ENCODE measurements at places on chromosomes 1 and 21.

DNA sequence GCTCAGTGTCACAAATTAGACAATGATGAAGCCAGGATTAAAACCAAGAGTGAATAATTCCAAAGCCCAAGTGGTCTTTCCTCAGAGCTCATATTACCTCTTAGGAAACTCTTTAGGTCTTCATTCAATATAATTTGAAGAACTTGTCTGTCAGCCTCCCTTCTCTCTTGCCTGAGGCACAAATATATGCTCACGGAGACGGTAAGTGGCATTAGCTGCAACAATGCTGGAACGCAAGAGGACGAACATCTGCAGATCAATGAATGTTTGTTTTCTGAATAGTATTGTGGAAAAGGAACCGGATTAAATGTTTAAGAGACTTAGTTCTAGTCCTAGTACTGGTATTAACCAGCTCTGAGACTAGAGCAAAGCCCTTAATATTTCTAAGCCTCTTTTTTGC lies 39.7 kb upstream of the LYST start:
- no peak for DNase-seq

- no peak for DNase-seq
These were observed 27.8 kb downstream of the PLEKHA6 start for GRCh38 chr1:204331847-204332487.

DNA sequence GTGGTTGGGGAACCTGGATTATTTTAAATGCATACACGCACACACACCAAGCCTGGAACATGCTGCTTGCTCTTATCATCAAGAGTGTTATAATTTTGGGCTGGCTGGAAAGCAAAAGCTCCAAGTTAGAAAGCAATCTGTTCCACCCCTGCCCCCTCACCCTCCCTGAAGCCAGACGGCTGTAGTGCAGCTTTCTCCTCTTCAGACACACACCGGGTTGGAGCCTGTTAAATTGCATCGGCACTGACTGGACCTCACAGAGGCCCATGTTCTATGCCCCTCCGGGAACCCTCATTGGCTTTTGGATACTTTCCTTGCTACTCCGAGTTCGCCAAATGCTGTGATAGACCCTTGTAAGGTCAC lies 90.6 kb upstream of the KCNJ15 start:
- DNase-seq = no peak

DNA sequence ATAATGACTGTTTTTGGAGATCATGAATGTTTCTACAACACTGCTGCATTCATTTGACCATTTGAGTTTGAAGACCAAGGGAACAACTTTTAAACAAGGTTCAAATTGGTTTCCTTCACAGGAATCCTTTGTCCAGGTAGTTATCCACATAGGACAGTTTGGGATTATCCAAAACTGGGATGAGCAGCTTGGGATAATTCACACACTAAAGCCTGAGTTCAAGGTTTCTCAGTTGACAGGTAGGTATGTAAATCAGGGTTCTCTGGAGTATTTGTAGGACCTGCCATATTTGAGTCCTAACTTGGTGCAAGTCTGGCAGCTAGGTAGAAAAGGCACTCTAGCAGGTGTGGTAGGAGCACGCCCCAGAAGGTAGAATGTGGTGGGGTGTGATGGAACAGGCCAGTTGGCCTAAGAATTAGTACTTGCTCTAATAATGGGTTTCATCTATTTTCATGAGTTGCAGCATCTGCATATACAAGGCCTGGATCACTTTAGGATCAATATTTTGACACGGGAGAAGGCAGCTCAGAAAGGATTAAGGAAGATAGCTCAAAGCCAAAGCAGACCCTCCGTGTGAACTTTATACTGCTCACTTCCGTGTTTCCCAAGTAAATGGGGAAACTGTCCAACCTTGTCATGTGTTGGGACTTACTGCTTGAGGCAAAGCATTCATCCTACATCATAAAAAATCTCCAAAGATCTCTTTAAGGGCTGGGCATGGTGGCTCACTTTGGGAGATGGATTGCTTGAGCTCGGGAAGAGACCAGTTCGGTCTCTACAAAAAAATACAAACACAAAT lies 14.1 kb upstream of the RAB42 start:
- no peak for DNase-seq

GRCh38 chr21:27026501-27026900 lies 59.6 kb upstream of the ADAMTS5 start:
- no peak for DNase-seq

DNA sequence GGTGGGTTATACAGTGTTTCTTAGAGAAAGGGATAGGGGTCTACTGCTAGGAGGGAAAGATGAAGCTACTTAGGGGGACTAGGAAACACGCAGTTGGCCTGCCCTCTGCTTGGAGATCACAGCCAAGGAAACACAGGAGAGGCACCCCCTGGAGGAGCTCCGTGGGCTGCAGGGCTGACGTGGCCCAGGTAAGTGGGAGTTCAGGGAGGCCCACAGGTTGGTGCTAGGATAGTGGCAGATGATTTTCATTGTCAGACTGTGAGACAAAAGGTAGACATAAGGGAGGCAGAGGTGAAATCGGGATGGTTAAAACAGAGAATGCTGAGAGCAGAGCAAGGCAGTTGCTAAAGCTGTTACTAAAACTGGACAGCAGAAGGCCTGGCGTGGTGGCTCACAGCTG lies 463.0 kb downstream of the DSCAM start:
- no peak for DNase-seq
